ENCODE measurements at places on chromosomes 7 and 10. TPM values are rescaled to one million over a fixed set of nuclear protein-coding genes. Genes with fewer than 3 reads are reported as not detected.

Gene WEE2
- 0.04 TPM for total RNA-seq

Gene GJD4
- total RNA-seq, result not detected

Gene ZEB1
- 0.18 TPM for total RNA-seq

Gene PVRIG
- total RNA-seq, result 0.55 TPM

Gene VWA2
- 2.7 TPM for total RNA-seq

Gene FAM25G
- not detected for total RNA-seq

Gene FOXI2
- 1.4 TPM for total RNA-seq

Gene CYP3A7
- total RNA-seq, result not detected

Gene TMEM213
- total RNA-seq, result 0.11 TPM

Gene NPC1L1
- 0.16 TPM for total RNA-seq

Gene FAM20C
- total RNA-seq, result 49.1 TPM

- H3K4me3 ChIP-seq, result peak overlapping the region; percentile 87
- H3K27ac ChIP-seq, result peak overlapping the region; percentile 75
- peaks cover 13% of the 10 kb centered on the region for H3K4me1 ChIP-seq
- H3K36me3 ChIP-seq, result peaks cover 24% of the 10 kb centered on the region
- H3K27me3 ChIP-seq, result no peaks in the 10 kb centered on the region
Measured at GRCh38 chr7:2242541-2243429, 759 bp downstream of the NUDT1 start.

DNA sequence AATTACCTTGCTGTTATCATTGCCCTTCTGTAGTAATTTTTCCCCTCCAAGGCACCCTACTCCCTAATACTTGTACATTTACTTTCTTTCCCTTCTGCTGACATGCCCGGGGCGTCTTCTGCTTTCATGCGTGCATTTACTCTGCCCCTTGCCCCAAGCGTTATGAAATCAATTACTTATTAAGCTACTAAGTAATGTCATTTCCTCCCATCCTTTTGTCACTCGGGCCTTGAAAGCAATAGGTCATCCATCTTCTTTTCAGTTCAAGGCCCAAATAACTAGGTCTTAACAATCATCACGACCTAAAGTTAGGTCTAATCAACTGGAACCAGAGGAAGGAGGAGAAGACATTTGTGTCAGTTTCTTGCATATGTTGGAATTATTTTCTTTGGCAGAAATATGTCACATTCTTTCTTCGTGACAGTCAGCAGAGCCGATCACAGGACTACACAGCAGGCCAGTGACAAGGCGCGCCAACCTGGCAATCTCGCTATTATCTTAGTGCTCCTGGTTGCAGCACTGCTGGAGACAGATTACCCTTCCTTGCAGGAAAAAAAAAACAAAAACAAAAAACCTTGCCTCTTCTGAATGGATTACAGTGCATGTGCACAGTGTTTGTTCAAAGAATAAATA lies 179.2 kb downstream of the RELN start:
- H3K36me3 ChIP-seq, result no peaks in the 10 kb centered on the region
- no peak for DNase-seq
- H3K4me3 ChIP-seq, result no peak overlapping the region
- H3K4me1 ChIP-seq, result peaks cover 45% of the 10 kb centered on the region

- H3K36me3 ChIP-seq, result no peaks in the 10 kb centered on the region
- no peak for DNase-seq
- H3K27me3 ChIP-seq, result no peaks in the 10 kb centered on the region
- no peak overlapping the region for H3K4me3 ChIP-seq
- H3K27ac ChIP-seq, result no peak overlapping the region
- H3K4me1 ChIP-seq, result no peaks in the 10 kb centered on the region
Measured at GRCh38 chr10:52566471-52567246, 205.9 kb downstream of the MBL2 start.

- peaks cover 6% of the 10 kb centered on the region for H3K4me1 ChIP-seq
- H3K27ac ChIP-seq, result peak overlapping the region; percentile 20
- no peaks in the 10 kb centered on the region for H3K36me3 ChIP-seq
- no peaks in the 10 kb centered on the region for H3K27me3 ChIP-seq
Measured at GRCh38 chr7:18140943-18141342, 113.3 kb upstream of the PRPS1L1 start.

DNA sequence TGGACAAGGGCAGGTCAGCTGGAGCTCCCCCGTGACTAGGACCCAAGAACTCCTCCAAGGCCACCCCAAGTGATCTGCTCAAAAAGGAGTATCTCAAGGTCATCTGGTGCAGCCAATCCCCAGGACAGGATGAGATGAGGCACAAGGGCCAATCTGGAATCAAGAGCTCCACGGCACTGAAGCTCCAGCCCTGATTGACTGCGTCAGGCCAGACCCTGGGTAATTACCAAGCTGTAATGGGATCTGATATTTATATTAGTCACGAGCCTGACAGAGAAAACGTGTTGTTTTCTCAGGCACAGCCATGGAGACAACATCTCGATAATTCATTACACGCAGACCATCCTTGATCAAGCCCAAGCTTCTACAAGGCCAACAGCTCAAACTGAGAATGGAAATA lies 4.2 kb downstream of the KCNMA1 start:
- no peak for DNase-seq
- H3K36me3 ChIP-seq, result no peaks in the 10 kb centered on the region
- peaks cover 34% of the 10 kb centered on the region for H3K4me1 ChIP-seq
- peaks cover 45% of the 10 kb centered on the region for H3K27me3 ChIP-seq
- no peak overlapping the region for H3K27ac ChIP-seq

DNA sequence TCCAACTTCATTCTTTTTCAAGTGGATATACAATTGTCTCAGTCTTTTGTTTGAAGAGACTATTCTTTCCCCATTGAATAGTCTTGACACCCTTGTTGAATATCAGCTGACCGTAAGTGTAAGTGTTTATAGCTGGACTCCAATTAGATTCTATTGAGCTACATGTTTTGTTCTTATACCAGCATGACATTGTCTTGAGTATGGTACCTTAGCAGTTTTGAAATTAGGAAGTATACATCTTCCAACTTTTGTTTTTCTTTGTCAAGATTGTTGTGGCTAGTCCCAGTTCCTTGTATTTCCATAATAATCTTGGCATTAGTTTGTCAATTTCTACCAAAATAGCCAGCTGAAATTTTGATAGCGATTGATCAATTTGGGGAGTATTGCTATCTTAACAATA lies 56.9 kb downstream of the MYL10 start:
- no peak for DNase-seq
- H3K36me3 ChIP-seq, result peaks cover 34% of the 10 kb centered on the region
- H3K27ac ChIP-seq, result no peak overlapping the region

- H3K4me3 ChIP-seq, result peak overlapping the region; percentile 46
- H3K36me3 ChIP-seq, result no peaks in the 10 kb centered on the region
- no peak for DNase-seq
Measured at GRCh38 chr10:122459561-122460273, 1.6 kb upstream of the HTRA1 start.

DNA sequence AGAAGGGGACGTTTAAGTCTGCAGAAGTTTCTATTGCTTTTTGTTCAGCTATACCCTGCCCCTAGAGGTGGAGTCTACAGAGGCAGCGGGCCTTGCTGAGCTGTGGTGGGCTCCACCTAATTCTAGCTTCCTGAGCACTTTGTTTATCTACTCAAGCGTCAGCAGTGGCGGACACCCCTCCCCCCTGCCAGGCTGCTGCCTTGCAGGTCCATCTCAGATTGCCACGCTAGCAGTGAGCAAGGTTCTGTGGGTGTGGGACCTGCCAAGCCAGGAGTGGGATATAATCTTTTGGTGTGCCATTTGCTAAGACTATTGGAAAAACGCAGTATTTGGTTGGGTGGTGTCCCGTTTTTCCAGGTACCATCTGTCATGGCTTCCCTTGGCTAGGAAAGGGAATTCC lies 147.3 kb upstream of the PRPS1L1 start:
- no peak for DNase-seq
- no peak overlapping the region for H3K4me3 ChIP-seq
- H3K27ac ChIP-seq, result no peak overlapping the region
- no peaks in the 10 kb centered on the region for H3K36me3 ChIP-seq
- H3K27me3 ChIP-seq, result no peaks in the 10 kb centered on the region
- no peaks in the 10 kb centered on the region for H3K4me1 ChIP-seq

GRCh38 chr10:23283680-23284079 lies 60.9 kb downstream of the C10orf67 start:
- no peak for DNase-seq
- no peak overlapping the region for H3K4me3 ChIP-seq
- H3K27me3 ChIP-seq, result no peaks in the 10 kb centered on the region
- H3K27ac ChIP-seq, result no peak overlapping the region
- peaks cover 5% of the 10 kb centered on the region for H3K36me3 ChIP-seq

GRCh38 chr7:18224138-18224537 lies 196.5 kb upstream of the PRPS1L1 start:
- H3K27me3 ChIP-seq, result no peaks in the 10 kb centered on the region
- no peak for DNase-seq
- no peaks in the 10 kb centered on the region for H3K36me3 ChIP-seq
- no peak overlapping the region for H3K27ac ChIP-seq
- no peak overlapping the region for H3K4me3 ChIP-seq

- no peaks in the 10 kb centered on the region for H3K27me3 ChIP-seq
- no peak for DNase-seq
- H3K4me1 ChIP-seq, result peaks cover 31% of the 10 kb centered on the region
- no peaks in the 10 kb centered on the region for H3K36me3 ChIP-seq
- H3K27ac ChIP-seq, result no peak overlapping the region
Measured at GRCh38 chr7:139663608-139664177, 114.1 kb downstream of the HIPK2 start.

DNA sequence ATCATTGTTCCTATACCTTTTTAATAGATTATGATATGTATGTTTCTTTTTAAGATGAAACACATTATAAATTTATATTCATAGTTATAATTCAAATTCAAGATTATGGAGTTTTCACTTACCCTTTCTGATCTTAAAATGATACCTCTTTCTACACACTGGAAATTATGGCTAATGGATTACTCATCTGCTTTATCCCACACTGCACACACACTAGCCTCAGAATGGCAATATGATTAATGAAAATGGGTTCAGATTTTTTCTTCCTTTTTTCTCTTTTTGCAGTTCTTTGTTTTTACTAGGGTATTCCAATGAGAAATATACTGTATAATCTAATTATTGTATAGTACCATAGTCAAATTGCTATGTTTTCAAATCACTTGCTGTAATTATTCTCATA lies 82.3 kb upstream of the FZD1 start:
- no peaks in the 10 kb centered on the region for H3K36me3 ChIP-seq
- H3K27me3 ChIP-seq, result no peaks in the 10 kb centered on the region
- no peak for DNase-seq
- H3K27ac ChIP-seq, result no peak overlapping the region
- H3K4me3 ChIP-seq, result no peak overlapping the region

GRCh38 chr10:58319599-58319998 lies 15.2 kb upstream of the UBE2D1 start:
- no peak overlapping the region for H3K27ac ChIP-seq
- no peak for DNase-seq
- no peaks in the 10 kb centered on the region for H3K27me3 ChIP-seq
- H3K4me1 ChIP-seq, result 0 out of 2 replicates have a peak, but pooled peaks cover 2% of the 10 kb centered on the region
- H3K36me3 ChIP-seq, result no peaks in the 10 kb centered on the region

- 0 out of 2 replicates have a peak, but pooled peaks cover 2% of the 10 kb centered on the region for H3K4me1 ChIP-seq
- H3K4me3 ChIP-seq, result no peak overlapping the region
- H3K27ac ChIP-seq, result no peak overlapping the region
- H3K36me3 ChIP-seq, result no peaks in the 10 kb centered on the region
Measured at GRCh38 chr7:151844071-151844824, 32.7 kb downstream of the PRKAG2 start.

GRCh38 chr10:1117651-1118050 lies 61.5 kb downstream of the WDR37 start:
- H3K4me3 ChIP-seq, result no peak overlapping the region
- H3K36me3 ChIP-seq, result peaks cover 27% of the 10 kb centered on the region
- H3K27me3 ChIP-seq, result no peaks in the 10 kb centered on the region
- DNase-seq, result no peak

DNA sequence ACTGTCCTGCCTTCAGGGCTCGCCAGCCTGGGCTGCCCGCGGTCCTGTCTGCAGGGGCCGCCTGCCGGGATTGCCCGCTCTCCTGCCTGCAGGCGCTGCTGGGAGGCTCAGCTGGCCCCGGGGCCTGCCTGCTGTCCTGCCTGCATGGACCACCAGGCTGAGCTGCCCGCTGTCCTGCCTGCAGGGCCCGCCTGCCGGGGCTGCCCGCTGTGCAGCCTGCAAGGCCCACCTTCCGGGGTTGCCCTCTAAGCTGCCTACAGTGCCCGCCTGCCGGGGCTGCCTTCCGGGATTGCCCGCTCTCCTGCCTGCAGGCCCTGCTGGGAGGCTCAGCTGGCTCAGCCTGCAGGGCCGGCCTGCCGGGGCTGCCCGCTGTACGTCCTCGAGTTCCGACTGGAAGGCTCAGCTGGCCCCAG lies 164.4 kb downstream of the GLRX3 start:
- peaks cover 16% of the 10 kb centered on the region for H3K27me3 ChIP-seq
- H3K36me3 ChIP-seq, result peaks cover 73% of the 10 kb centered on the region
- H3K4me3 ChIP-seq, result no peak overlapping the region
- H3K4me1 ChIP-seq, result no peaks in the 10 kb centered on the region

- no peak overlapping the region for H3K4me3 ChIP-seq
- peaks cover 16% of the 10 kb centered on the region for H3K4me1 ChIP-seq
- H3K27ac ChIP-seq, result no peak overlapping the region
- H3K27me3 ChIP-seq, result no peaks in the 10 kb centered on the region
Measured at GRCh38 chr10:104445359-104445758, 91.7 kb downstream of the CFAP58 start.

DNA sequence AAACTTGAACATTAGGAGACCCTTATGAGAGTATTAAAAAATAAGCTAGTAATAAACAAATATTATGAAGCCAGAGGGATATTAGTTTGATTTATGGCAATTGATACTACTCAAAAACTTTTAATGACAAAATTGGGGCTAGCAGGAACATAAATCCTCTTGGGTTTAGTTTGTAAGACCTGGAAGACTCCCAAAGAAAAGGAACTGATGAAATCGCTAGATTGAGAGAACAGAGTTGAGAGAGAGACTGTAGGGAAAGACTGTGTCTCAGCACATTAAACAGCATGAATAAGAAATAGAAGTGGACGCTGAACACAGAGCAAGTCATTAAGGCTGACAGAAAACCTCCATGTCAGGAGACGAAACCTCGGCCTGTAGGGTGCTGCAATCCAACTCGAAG lies 56.4 kb downstream of the ICA1 start:
- no peak for DNase-seq
- peaks cover 8% of the 10 kb centered on the region for H3K36me3 ChIP-seq
- no peaks in the 10 kb centered on the region for H3K27me3 ChIP-seq

DNA sequence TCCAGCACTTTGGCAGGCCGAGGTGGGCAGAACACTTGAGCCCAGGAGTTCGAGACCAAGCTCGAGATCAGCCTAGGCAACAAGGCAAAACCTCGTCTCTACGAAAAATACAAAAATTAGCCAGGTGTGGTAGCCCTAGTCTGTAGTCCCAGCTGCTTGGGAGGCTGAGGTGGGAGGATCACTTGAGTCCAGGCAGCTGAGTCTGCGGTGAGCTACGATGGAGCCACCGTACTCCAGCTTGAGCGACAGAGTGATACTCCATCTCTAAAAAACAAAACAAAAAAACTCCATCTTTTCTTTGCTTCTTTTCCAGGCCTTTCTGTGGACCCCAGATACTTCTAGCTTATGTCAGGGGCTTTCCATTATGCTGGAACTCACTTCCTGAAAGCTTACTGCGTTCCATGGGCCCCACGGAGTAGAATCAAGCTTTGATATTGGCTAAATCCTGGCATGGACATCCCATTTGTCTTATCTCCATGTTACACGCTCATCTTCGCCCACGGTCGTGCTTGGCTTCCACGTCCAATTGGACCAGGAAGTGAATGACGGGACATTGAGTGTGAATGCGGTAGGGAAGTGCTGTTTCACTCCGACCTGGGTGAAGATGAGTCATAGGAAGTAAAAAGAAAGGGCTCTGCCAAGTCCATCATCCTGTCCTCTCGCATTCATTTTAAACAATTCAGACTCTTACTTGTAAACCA lies 45.7 kb downstream of the FAM171A1 start:
- DNase-seq, result no peak
- H3K36me3 ChIP-seq, result no peaks in the 10 kb centered on the region
- no peaks in the 10 kb centered on the region for H3K27me3 ChIP-seq
- H3K4me3 ChIP-seq, result no peak overlapping the region
